ENCODE measurements at places on chromosomes 5 and 9.

- no peak for DNase-seq
These were observed 472.9 kb downstream of the ARHGEF28 start for GRCh38 chr5:74098941-74099340.

- no peak for DNase-seq
These were observed 42.3 kb downstream of the COL23A1 start for GRCh38 chr5:178547753-178548415.

DNA sequence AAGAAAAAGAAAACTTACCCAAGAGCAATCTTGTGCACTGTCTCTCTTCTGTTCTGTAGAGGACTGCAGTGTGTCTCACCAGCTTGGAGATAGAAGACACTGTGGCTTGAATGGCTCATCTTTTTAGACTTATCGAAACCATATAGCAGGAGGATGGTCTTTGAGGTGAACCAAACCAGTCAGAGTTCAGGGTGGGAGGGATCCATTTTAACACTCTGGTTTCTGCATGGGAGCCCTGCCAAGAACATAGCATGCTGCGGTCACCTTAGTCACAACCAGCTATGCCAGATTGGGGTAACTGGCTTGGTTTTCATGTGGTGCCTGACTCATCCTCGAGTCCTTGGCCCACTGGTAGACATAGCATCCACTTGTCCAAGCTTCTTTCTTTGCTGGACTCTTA, 135.1 kb downstream of the PAPPA start:
- DNase-seq: no peak

DNA sequence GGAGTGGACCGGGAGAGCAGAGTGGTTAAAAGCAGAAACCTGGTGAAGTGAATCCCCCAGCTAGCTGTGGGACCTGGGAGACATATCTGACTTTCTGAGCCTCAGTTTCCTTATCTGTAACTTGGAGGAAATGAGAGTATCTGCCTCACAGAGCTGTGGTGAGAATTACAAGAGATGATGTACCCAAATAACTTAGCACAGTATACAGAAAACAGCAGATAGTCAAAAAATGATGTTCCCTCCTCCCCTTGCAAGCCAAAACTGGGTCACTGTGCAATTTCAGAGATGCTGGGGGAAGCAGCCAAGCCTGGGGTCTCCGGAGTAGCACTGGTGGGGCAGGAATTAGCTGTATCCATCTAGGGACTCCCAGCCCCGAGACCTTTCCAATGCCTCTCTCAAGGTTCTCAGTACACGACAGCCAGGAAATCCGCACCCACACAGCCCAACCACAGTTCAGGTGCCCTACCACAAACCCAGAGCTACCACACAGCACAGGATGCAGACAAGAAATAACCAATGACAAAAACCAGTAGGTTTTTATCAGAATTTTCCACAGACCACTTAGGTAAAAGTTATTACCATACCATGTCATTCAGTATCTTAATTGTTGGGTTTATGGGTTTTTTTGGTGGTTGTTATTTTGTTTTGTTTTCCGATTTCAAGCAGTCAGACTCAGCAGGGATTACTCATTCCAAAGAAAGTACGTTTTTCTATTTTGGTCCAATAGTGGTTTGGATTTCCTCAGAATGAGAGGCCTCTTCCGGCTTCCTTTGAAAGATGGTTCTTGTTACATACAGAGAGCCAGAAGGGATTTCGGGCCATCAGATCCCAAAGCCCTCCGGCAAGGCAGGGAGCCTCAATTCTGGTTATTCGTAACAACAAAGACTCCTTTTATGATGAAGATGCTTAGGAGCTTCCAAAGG, 4.9 kb upstream of the HRH2 start:
- DNase-seq: no peak

- DNase-seq: peak; percentile 27
These were observed 9.5 kb downstream of the TOR4A start for GRCh38 chr9:137286975-137287383.

GRCh38 chr5:132025403-132025971, 14.0 kb upstream of the ACSL6 start:
- DNase-seq: no peak

DNA sequence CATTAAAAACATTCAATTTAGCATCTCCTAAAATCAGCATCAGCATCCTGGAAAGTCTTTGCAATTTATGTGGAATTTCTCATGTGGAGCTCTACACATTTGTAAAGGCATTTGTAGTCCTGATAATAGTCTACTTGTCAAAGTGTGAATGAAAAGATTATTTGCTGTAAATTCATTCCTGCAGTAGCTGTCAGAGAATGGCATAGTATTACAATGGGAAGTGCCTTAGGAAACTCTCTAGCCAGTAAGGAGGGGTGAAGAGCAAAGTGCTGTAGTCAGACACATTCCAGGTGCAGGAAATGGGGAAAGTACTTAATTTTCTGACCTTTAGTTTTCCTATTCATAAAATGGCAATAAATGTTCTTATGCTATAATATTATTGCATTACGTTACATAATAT, 627.9 kb downstream of the KCTD16 start:
- DNase-seq: no peak

DNA sequence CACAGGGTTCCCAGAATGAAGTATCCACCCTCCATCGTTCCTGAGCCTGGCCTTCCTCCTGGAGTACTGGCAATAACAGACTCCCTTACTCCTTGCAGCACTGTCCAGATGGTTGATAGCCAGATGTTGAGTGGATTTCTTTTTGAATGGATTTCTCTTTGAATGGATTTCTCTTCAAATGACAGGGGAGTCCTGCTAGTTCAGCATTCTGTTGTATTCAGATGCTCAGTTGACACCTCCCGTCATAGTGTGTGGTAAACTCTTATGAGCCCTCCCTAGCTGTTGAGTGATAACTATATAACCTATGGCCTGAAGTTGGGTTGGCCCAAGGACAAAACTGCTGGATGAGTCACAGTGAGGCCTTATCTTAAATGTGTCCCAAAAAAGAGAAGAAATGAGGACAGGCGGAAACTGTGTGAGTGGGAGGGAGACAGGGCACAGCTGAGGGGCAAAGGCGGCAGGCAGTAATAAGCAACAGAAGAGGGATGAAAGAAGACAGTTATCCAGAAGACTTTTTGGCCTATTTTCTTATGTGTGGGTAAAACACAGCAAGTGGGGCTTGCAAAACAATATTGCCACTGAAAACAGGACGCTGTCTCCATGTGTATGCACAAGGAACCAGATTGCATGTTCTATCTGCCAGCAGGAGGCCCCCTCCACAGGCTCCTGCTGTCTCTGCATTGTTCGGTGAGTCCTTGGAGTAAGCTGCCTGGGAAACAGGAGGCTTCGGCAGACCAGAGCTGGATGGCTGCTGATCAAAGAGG, 209.5 kb upstream of the S1PR3 start:
- no peak for DNase-seq

- no peak for DNase-seq
These were observed 16.6 kb upstream of the WHRN start for GRCh38 chr9:114521846-114522245.

GRCh38 chr9:114869845-114870244, 60.5 kb downstream of the TNFSF8 start:
- peak; percentile 18 for DNase-seq

- no peak for DNase-seq
These were observed 109.3 kb upstream of the ICE1 start for GRCh38 chr5:5313101-5313635.

DNA sequence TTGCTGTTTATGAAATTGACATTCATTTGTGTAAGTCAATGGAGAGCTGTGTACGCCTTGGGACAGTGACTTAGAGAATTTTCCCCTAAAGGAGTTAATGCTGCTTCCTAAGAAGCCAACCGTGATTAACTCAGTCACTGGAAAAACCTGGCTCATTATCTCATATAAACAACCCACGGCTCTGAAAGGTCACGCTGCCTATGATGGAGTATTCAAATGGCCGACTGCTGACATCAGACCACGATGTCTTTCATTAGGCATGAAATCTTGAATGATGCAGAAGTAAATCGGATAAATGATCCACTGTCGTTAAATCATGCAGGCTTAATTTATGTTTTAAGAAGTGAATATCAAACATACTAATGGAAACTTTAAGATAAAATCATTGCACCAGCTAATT, 603.7 kb downstream of the RAB3C start:
- no peak for DNase-seq

- no peak for DNase-seq
These were observed 57.0 kb downstream of the DUSP1 start for GRCh38 chr5:172713809-172714490.

- no peak for DNase-seq
These were observed 15.5 kb downstream of the SPATA31E1 start for GRCh38 chr9:87898151-87898550.

DNA sequence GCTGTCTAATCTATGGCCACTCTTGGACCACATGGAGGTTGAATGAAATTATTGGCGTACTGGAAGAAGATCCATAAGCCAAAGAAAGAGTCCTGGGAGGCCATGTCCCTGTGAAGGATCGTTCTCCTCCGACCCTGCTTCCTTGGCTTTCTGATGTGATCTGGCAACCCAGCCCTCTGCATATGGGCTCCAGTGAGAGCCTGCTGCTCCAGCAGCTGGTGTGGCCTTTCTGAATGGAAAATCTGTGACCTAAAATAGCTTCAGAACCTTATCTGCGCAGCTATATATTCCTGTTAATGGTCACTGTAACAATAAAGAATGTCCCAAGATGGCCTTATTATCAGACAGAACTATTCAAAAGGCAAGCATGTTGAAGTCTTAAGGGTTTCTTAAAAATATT, 40.2 kb upstream of the PHF2 start:
- DNase-seq: no peak

GRCh38 chr5:125227333-125228095, 481.1 kb upstream of the ZNF608 start:
- no peak for DNase-seq

GRCh38 chr5:13629218-13629617, 315.3 kb downstream of the DNAH5 start:
- no peak for DNase-seq

DNA sequence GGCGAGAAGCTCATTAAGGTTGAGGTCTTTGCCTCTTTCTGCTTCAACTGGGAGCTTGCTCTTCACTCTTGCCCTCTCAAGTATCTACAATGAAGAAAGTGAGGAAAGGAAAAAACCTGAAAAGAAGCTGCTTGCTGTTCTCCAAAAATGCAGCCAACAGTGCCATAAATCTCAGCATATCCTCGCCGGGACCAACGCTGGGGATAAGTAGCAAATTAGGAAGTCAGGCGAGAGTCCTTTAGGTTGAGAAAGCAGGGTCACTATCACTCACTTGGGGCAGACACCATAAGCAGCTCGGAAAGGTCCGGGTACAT, 399 bp downstream of the NUP155 start:
- DNase-seq: peak; percentile 75

DNA sequence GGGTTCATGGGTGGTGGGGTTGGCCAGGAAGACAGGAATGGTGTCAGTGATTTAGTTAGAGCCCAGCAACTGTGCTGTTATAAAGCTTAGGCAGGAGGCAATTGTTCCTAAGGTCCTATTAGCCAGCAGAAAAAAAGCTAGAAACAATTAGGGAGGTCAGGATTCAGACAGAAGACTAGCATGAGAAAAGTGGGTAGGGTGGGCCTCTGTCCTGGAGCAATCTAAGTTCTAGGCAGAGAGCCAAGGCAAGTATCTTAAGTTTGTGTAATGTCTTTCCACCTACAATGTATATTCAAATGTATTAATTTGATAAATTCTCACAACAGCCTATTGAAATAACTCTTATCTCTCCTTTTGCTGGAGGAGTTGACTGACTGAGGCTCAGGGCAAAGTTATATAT, 6.1 kb upstream of the ZFAND5 start:
- DNase-seq: no peak

- no peak for DNase-seq
These were observed 455.1 kb downstream of the EFNA5 start for GRCh38 chr5:107215611-107216010.

- DNase-seq: peak; percentile 51
These were observed 243.0 kb upstream of the PTPRD start for GRCh38 chr9:10855847-10856246.

GRCh38 chr9:124855944-124856765, 2.9 kb downstream of the WDR38 start:
- DNase-seq: no peak

DNA sequence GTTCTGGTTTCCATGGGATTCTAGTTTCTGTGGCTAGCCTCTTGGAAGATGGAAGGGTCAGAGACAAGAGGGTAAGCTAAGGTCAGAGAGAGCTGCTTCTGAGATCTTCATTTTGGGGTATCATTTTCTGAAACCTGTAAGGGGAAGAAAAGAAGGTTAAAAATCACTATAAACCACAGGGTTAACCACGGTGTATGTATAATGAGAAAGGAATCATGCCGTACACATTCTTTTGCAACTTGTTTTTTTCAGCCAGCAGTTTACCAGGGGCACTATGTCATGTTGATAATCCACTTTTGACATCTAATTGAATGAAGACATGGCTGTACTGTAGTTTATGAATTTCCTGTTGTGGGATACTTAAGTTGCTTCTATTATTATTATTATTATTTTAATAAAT, 164.4 kb downstream of the FOCAD start:
- DNase-seq: no peak

DNA sequence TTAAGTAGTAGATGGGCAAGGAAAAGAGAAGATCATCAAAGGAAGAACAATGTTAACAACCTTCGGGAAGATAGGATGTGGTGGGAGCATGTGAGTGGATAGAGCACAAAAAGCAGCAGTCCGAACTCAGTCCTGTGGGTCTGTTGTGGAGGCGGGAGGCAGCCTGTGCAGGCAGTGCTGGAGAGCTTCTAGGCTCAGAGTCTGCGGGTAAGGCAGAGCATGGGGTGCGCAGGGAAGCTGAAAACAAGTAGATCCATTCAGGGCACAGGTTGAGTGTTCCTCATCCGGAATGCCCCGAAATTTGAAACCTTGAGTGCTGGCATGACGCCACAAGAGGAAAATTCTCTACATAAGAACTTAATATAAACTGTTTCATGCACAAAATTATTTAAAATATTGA, 84.9 kb downstream of the PPIC start:
- no peak for DNase-seq

DNA sequence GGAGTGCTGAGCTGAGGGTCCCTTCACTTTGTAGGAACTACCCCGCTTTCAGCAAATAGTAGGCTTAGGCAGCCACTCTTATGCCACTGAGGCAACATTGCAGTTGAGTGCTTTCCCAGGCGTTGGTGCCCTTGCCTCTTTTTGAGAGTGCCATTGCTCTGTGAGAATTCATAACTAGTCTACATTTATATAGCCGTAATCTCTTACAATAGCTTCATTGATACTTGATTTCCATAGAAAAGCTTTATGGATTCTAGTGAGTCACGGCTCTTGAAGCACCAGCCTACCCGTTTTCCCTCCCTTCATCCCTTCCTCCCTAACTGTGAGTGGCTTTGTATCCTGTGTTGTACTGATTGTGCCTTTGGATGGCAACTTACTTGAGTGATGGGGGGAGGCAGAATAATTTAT, 283.9 kb downstream of the AOPEP start:
- DNase-seq: no peak

- no peak for DNase-seq
These were observed 59.5 kb downstream of the COL27A1 start for GRCh38 chr9:114214686-114215414.

- DNase-seq: no peak
These were observed 30.3 kb downstream of the MELK start for GRCh38 chr9:36603006-36603405.

Measured in NCI-H748 treated with DMSO at 0.1 percent for 48 hours (cell line).